ENCODE measurements at places on chromosomes 7 and 10. TPM values are rescaled to one million over a fixed set of nuclear protein-coding genes. Genes with fewer than 3 reads are reported as not detected.
A peak's percentile ranks its signal among the peaks of the same experiment; 100 is the strongest.

DNA sequence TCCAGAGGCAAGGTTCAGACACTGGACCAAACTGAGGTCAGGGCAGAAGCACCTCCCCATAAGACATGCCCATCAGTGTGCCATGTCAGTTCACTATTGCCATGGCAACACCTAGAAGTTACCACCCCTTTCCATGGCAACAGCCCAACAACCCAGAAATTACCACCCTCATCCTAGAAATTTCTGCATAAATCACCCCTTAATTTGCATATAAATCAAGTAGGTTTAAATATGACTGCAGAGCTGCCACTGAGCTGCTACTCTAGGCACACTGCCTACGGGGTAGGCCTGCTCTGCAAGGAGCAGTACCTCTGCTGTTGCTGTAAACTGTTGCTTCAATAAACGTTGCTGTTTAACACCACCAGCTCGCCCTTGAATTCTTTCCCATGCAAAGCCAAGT lies 12.7 kb downstream of the STEAP2 start:
- H3K36me3 ChIP-seq: no peaks in the 10 kb centered on the region
- no peak overlapping the region for H3K27ac ChIP-seq
- no peaks in the 10 kb centered on the region for H3K27me3 ChIP-seq
- no peak for DNase-seq
- H3K4me1 ChIP-seq: no peaks in the 10 kb centered on the region

DNA sequence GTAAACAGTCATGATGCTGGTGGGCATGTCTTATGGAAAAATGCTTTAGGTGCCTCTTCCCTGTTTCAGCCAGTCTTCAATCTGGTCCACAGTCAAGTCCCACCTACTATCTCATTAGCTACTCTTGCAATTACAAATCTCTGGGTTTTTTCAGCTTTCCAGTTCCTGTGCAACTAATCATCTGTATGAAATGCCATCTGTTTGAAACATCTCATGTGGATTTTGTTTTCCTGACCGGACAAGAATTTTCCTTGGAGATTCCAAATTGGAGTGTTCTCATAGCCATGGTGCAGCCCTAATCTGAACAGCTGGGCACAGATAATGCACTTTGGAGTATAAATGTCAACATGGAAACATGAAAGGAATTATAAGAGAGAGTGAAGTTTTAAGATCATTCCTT lies 41.3 kb upstream of the CALN1 start:
- no peak for DNase-seq
- H3K4me3 ChIP-seq: no peak overlapping the region
- peaks cover 5% of the 10 kb centered on the region for H3K27me3 ChIP-seq
- H3K4me1 ChIP-seq: no peaks in the 10 kb centered on the region

DNA sequence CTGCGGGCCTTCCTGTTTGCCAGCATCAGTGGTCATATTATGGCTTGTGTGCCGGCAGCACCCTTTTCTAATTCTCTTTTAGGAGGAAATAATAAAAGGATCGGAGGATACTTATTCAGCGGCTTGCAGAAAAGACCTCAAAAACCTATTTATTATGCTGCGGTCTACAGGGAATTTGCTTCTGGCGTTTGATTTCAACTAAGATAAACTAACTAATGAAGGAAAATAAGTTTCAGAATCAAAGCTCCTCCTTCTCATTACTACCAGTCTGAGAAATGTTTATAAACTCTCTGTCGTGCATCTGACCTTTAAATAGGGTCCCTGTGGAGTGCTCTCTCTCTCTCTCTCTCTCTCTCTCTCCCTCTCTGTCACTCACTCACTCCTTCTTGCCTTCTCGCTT lies 335.0 kb upstream of the GLI3 start:
- H3K27me3 ChIP-seq: no peaks in the 10 kb centered on the region
- peaks cover 2% of the 10 kb centered on the region for H3K4me1 ChIP-seq
- no peaks in the 10 kb centered on the region for H3K36me3 ChIP-seq
- H3K27ac ChIP-seq: no peak overlapping the region
- no peak overlapping the region for H3K4me3 ChIP-seq

DNA sequence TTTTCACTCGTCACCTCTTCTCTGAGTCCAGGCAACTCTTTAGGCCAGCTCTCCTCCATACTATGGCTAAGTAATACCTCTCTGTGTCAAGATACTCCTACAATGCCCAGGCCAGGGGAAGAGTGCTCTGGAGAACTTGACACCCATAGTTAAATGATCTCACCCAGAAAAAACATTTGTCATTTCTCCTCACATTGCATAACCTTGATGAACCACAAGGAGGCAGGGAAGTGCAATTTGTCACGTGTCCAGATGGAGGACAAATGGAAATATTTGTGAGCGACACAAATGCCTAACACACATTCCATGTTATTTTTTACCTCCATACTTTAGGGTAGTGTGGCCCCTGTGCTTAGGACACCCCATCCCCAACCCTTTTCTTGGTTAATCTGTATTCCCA lies 78.3 kb downstream of the HTR7 start:
- H3K4me3 ChIP-seq: no peak overlapping the region
- no peak for DNase-seq
- H3K4me1 ChIP-seq: no peaks in the 10 kb centered on the region
- H3K36me3 ChIP-seq: no peaks in the 10 kb centered on the region
- no peaks in the 10 kb centered on the region for H3K27me3 ChIP-seq
- H3K27ac ChIP-seq: no peak overlapping the region

- no peaks in the 10 kb centered on the region for H3K4me1 ChIP-seq
- no peak overlapping the region for H3K27ac ChIP-seq
- no peaks in the 10 kb centered on the region for H3K27me3 ChIP-seq
- no peaks in the 10 kb centered on the region for H3K36me3 ChIP-seq
- DNase-seq: no peak
These were observed 210.8 kb downstream of the ADAM12 start for GRCh38 chr10:126177417-126178030.

DNA sequence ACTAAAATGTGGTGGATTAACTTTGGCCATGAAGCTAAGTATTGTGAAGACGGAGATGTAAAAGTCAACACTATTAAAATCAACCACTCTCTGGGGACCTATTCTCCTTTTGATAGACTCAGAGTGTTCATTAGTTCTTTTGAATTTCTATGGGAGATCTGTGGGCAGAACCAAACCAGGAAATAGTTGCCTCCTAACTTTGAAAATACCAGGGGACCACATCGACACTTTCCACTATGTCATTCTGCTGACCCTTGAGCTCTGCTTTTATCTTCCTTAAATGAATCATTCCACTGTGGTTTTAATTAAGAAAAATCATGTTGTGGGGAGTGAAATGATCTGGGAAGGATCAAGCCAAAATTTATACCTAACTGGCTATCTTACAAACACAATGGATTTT lies 960.5 kb downstream of the GATA3 start:
- H3K27ac ChIP-seq: no peak overlapping the region
- no peaks in the 10 kb centered on the region for H3K36me3 ChIP-seq
- H3K27me3 ChIP-seq: no peaks in the 10 kb centered on the region
- no peak for DNase-seq

- H3K4me3 ChIP-seq: no peak overlapping the region
- peaks cover 12% of the 10 kb centered on the region for H3K4me1 ChIP-seq
- H3K27ac ChIP-seq: no peak overlapping the region
- no peak for DNase-seq
- H3K27me3 ChIP-seq: no peaks in the 10 kb centered on the region
- no peaks in the 10 kb centered on the region for H3K36me3 ChIP-seq
These were observed 154.5 kb downstream of the SGMS1 start for GRCh38 chr10:50469288-50469687.

DNA sequence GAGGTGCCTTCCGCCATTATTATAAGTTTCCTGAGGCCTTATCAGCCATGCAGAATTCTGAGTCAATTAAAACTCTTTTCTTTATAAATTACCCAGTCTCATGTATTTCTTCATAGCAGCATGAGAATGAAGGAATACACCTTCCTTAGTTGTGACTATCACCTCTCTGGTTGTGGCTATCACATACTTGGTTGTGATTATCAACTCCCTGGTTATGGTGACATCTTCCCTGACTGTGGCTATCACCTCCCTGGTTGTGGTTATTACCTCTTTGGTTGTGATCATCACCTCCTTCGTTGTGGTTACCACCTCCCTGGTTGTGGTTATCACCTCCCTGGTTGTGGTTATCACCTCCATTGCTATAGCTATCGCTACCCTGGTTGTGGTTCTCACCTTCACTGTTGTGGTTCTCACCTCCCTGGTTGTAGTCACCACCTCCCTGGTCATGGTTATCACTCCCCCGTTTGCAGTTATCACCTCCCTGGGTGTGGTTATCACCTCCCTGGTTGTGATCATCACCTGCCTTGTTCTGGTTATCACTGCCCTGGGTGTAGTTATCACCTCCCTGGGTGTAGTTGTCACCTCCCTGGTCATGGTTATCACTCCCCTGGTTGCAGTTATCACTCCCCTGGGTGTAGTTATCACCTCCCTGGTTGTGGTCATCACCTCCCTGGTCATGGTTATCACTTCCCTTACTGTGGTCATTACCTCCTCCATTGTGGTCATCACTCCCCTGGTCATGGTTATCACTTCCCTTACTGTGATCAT lies 105.9 kb downstream of the GPR26 start:
- H3K27me3 ChIP-seq: no peaks in the 10 kb centered on the region
- no peaks in the 10 kb centered on the region for H3K4me1 ChIP-seq
- no peak overlapping the region for H3K4me3 ChIP-seq
- H3K27ac ChIP-seq: no peak overlapping the region
- no peak for DNase-seq
- H3K36me3 ChIP-seq: no peaks in the 10 kb centered on the region

GRCh38 chr7:2613098-2613930 lies 18.5 kb upstream of the TTYH3 start:
- no peak overlapping the region for H3K4me3 ChIP-seq
- peak; percentile 63 for DNase-seq
- H3K36me3 ChIP-seq: no peaks in the 10 kb centered on the region
- no peak overlapping the region for H3K27ac ChIP-seq
- no peaks in the 10 kb centered on the region for H3K27me3 ChIP-seq
- H3K4me1 ChIP-seq: no peaks in the 10 kb centered on the region

- peaks cover 21% of the 10 kb centered on the region for H3K27me3 ChIP-seq
- no peaks in the 10 kb centered on the region for H3K4me1 ChIP-seq
- H3K27ac ChIP-seq: no peak overlapping the region
- H3K4me3 ChIP-seq: no peak overlapping the region
- H3K36me3 ChIP-seq: no peaks in the 10 kb centered on the region
These were observed 134.0 kb downstream of the PAXIP1 start for GRCh38 chr7:154868921-154869320.

GRCh38 chr7:73560109-73560835 lies 2.8 kb upstream of the BCL7B start:
- no peaks in the 10 kb centered on the region for H3K27me3 ChIP-seq
- no peak overlapping the region for H3K4me3 ChIP-seq
- peaks cover 23% of the 10 kb centered on the region for H3K4me1 ChIP-seq

The CNNM2 gene
- 3.3 TPM for polyA plus RNA-seq

The TEX36 gene
- not detected for polyA plus RNA-seq

The PDE6C gene
- not detected for polyA plus RNA-seq

The CTAGE15 gene
- 0.54 TPM for polyA plus RNA-seq

The HOXA1 gene
- 0.81 TPM for polyA plus RNA-seq

The RBM20 gene
- not detected for polyA plus RNA-seq

The SUN3 gene
- polyA plus RNA-seq: not detected
